Stimulated activated CD4-positive, alpha-beta T cell treated with anti-CD3 and anti-CD28 coated beads, Interleukin-15, amount 100 ng/mL, for 1 hour (primary cell): ENCODE measurements at places on chromosomes 2 and 18.

- DNase-seq: no peak
These were observed 527.4 kb downstream of the RNF144A start for GRCh38 chr2:7444626-7445025.

DNA sequence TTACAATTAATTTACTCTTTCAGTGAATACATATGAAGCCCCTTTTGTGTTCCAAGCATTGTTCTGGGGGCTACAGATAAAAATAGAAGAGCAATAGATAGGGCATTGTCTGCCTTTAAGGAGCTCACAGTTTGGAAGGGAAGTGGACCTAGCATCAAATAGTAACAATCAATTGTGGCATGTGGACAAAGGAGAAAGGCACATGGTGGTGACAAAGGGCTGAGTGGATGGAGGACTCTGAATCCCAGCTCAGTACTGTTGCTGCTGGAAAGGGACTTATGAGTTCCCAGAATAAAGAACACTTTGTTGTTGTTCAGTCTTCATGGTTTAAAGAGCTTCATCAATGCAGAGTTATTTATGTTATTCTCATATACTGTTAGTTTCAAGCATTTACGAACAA, 217.7 kb downstream of the HRH4 start:
- no peak for DNase-seq

DNA sequence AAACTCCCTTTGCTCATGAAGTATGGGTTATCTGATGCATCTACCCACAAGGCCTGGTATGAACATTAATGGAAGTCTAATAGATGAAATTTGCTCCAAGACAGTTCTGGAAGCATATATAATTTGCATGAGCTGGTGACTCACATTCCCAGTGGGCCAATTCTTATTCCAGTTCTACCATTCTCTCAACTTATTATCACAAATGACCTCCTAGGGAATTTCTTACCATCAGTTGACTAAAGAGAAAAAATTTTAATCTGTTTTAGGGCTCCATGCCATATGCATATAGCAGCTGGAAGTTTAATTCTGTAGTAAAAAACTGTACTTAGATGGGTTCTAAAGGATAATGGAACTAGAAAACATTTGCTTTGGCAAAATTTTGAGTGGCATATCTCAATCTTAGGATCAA, 165.2 kb upstream of the COL3A1 start:
- no peak for DNase-seq

GRCh38 chr18:14933964-14934363, 186.0 kb downstream of the ANKRD30B start:
- DNase-seq: no peak

- no peak for DNase-seq
These were observed 38.9 kb downstream of the LDLRAD4 start for GRCh38 chr18:13257361-13257980.

DNA sequence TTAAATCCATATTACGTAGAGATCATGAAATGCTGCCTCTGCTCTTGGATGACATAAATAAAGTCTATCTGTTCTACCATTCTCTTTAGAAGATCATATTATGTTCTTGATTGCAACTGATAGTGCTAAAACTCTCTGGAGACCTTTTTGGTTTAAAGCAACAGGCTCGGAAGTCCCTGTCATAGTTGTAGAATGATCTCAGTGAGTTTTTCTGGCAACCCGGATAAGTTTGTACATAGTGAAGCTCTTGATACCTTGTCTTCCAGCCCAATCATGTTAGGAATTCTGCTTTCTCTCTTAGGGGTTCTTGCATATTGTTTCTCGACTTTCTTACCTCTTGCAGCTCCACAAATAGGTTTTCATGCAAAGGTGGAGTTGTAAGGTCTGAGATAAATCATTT, 156.1 kb downstream of the TTC27 start:
- DNase-seq: no peak

GRCh38 chr2:72330652-72331051, 183.0 kb upstream of the CYP26B1 start:
- DNase-seq: no peak

DNA sequence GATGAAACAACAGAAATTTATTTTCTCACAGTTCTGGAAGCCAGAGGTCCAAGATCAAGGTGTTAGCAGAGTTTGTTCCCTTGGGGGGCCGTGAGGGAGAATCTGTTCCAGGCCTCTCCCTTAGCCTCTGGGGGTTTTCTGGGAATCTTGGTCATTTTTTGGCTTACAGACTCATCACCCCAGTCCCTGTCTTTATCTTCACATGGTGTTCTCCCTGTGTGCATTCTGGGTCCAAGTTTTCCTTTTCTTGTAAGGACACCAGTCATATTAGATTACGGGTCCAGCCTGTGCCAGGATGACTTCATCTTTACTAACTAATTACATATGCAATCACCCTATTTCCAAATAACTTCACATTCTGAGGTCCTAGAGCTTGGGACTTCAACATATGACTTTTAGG, 292.5 kb upstream of the TRIB2 start:
- no peak for DNase-seq

GRCh38 chr2:85963068-85963467, 74.3 kb upstream of the ST3GAL5 start:
- no peak for DNase-seq

DNA sequence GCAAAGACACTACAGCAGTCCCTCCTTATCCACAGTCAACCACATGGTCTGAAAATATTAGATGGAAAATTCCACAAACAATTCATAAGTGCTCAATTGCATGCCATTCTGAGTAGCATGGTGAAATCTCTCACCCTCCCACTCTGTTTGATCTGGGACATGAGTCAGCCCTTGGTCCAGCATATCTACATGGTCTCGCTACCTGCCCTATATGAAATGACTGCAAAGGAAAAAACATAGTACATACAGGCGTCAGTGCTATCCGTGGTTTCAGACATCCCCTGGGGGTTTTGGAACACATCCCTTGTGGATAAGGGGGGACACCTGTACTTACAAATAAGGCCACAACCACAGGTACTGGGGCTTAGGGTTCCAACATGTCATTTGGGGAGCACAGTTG, 73.7 kb downstream of the CABLES1 start:
- no peak for DNase-seq

GRCh38 chr2:41937464-41937906, 110.3 kb upstream of the PKDCC start:
- no peak for DNase-seq

DNA sequence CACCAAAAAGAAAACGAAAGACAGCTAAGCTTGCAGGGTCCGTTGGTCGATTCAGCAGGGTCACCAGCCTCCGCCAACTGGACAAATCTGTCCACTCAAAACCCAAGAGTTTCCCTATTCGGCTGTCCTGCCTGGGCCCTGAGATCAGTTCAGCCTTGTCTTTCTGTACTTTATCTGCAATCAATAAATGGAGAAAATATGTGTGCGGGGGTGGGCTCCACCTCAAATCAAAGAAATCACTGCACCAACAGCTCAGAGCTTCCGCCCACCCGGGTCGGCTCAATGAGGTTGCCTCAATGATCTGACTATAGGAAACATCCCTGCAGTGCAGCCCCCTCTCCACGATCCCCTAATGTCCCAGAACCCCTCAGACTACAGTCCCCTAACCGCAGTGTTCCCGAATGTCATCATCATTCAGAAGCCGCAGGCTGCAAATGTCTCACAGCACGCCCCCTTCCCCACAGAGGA, 447 bp downstream of the GGCX start:
- DNase-seq: no peak

GRCh38 chr2:219178377-219179175, 501 bp downstream of the RETREG2 start:
- peak; percentile 27 for DNase-seq

GRCh38 chr2:158484892-158485556, 28.3 kb downstream of the PKP4 start:
- no peak for DNase-seq

- no peak for DNase-seq
These were observed 631 bp downstream of the GYPC start for GRCh38 chr2:126656431-126657147.

GRCh38 chr18:29779096-29779495, 1263.4 kb downstream of the DSC3 start:
- DNase-seq: no peak

- DNase-seq: no peak
These were observed 59.7 kb upstream of the SPOPL start for GRCh38 chr2:138441916-138442315.

- DNase-seq: no peak
These were observed 35.0 kb downstream of the SNED1 start for GRCh38 chr2:241033336-241033987.

DNA sequence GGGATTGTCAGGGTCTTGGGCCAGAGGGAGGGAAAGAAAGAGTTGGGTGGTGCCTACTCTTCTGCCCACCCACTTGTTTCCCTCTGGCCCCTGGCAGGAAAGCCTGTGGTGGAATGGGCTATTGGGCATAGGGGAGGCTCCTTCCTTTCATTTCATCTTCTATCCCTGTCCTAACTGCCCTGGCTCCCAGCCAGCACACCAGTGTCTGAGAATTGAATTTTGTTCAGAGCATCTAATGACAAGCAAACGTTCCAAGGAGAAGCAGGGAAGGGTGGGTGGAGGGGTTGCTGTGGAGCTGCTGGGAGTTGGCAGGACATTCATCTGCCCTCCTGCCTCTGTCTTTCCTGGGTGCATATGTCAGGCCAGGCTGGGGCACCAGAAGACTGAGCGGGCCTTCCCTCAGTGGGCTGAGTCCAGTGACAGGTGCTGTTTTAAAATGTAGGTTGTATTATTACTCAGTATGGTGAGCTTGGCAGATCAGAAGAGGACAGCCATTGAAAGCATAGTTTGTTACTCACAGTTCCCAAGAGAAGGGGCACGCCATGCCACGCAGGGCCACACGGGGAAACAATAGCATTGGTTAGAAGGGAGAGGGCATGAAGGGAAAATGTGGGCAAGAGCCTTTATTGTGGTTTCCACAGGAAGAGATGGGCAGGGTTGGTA, 171.9 kb downstream of the ACOXL start:
- DNase-seq: no peak

- peak; percentile 47 for DNase-seq
These were observed at the start of gene MYO1B for GRCh38 chr2:191245046-191245868. Gene MYO1B, plus strand, starts transcription at chr2:191245404. Its CDS starts 31,492 bp downstream, at chr2:191276896.

- no peak for DNase-seq
These were observed 128.6 kb downstream of the ZFP36L2 start for GRCh38 chr2:43097644-43098408.
